ENCODE measurements at places on chromosomes 11 and 22.
A peak's percentile ranks its signal among the peaks of the same experiment; 100 is the strongest.

- DNase-seq = no peak
Observed at GRCh38 chr11:122007601-122008071, 108.4 kb downstream of the BLID start.

- no peak for DNase-seq
Observed at GRCh38 chr11:20597680-20598484, 1.5 kb upstream of the SLC6A5 start.

DNA sequence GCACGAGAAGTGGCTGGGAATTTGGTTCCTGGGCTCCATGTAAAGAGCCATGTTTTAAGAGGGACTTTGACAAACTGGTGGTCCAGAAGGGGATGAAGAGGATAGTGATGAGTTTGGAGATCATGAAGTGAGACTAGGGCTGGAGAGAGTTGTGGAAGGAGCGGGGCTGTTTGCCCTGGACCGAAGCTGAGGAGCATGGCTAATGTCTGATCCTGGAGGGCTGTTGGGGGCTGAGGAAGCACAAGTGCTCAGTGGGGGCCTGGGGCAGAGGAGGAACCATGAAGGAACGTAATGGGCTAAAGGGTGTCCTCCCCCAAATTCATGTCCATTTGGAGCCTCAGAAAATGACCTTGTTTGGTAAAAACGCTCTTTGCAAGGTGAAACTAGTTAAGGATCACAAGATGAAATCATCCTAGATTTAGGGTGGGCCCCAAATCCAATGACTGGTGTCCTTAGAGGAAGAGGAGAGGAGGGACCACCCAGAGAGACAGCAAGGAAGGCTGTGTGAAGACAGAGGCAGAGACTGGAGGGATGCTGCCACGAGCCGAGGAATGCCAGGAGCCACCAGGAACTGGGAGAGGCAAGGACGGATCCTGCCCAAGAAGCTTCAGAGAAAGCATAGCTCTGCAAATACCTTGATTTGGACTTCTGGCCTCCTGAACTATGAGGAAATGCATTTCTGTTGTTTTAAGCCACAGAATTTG lies 107.3 kb upstream of the LMO1 start:
- no peak for DNase-seq

DNA sequence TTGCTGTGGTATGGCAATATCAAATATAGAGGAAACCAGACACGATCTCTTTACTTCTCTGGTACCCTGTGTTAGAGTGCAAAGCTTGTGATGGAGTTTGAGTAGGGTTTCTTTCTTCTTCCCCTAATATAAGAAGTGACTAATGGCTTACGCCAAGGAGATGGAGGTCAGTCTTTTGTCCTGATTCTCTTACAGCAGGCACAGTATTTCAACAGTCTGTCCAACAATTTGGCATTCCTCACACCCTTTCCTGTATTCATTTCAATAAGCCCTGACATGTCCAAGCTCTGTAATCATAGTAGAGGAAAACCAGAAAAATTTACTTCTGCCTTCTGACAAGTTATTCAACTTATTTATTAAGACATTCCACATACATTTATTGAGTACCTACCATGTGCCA lies 546.2 kb downstream of the TMEM135 start:
- DNase-seq = no peak

GRCh38 chr11:115676768-115677167 lies 172.6 kb upstream of the CADM1 start:
- no peak for DNase-seq

DNA sequence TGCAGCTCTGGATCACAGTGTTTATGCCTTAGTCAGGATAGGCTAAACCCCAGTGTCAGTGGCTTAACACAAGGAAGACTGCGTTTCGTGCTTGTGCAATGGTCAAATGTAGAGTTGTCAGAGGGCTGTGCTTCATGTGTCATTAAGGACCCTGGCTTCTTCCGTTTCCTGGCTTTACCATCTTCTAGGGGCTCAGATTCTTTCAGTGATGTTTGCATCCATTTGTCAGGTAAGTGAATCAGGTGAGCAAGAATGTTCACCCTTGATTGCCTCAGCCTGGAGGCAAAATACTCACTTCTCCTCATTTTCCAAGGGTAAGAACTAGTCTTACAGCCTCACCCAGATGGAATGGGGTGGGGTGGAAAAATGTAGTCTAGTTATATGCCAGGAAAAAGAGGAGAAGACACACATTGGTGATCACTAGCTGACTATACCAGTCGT lies 20.5 kb upstream of the AMOTL1 start:
- DNase-seq = no peak

DNA sequence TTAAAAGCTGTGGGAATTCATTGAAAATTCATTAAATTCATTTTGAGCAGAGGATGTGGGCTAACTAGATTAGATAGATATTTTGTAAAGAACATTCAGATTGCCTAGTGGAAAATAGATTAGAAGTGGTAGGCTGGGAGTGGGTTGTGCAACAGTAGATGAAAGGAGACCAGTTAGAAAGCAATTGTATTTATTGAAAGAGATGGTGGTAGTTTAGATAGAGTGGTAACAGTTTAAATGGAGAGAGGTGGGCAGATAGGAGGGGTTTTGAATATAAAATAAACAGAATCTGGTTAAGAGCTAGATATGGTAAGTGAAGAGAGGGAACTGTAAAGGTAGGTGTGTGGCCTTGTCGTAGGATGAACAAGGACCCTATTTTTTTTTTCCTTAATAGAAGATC lies 34.5 kb downstream of the METTL15 start:
- no peak for DNase-seq

DNA sequence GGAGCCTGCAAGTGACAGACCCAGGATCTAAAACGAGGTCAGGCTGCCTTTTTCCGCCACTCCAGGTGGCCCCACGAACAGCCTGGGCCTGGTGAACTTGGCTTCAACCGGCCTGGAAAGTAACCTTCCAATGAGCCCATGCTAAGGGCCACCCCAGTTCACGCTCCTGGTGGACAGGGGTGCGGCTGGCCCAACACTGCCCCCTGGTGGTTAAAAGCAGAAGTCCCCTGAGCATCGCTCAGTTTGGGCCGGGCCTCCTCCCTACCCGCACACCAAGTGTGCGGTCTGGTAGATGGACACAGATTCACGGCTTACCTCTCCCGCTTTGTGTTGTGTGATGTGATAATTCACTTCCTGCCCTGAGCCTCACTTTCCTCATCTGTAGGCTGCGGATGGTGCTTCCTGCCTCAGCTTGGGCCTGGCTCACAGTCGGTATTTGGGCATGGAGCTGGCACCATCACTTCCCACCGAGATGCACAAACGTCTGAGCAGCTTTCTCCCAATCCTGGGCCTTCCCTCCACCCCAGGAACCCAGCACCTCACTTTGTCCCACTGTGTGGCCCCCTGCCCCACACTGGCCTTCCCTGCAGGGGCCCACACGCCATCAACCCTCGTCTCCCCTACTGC lies 13.7 kb upstream of the SEC14L3 start:
- peak; percentile 60 for DNase-seq

DNA sequence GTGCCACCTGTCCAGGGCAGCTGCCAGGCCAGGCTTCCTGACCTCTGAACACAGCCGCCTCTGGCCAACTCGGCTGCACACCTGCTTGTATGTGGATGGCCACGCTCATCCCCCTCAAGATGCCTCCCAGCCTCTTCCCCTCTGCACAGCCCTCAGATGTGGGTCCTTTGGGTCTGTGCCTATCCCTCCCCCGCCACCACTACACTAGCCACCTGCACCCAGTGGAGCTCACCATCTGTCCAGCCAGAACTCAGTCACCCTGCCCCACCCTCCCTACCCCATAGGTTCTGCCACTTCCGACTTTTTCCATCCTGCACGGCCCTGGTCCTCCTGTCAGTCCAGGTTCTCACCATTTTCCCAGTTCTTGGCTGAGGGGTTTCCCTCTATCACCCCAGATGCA lies 44.6 kb downstream of the PHF21B start:
- DNase-seq = no peak

GRCh38 chr22:47174096-47174495 lies 411.6 kb downstream of the TBC1D22A start:
- DNase-seq = no peak

- DNase-seq = no peak
Observed at GRCh38 chr22:40153192-40153591, 24.5 kb upstream of the TNRC6B start.

- no peak for DNase-seq
Observed at GRCh38 chr11:102411142-102411541, 41.4 kb downstream of the TMEM123 start.

DNA sequence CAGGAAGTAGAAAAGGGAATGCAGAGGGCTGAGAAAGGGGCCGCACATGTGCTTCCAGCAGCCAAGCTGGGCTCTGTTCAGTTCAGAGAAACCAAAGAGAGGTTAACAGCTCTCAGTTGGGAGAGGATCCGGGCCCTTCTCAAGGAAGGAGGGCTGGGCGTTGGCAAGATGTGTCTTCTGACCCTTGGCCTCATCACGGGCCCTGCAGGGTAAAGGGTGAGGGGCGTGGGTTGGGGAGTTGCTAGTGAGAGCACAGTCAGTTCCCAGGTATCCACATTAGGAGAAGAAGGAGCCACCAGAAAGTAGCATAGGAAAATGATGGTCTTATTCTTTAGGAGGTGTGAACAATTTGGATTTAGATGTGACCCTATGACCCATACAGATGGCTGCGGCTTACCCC lies 73.0 kb downstream of the OSBP2 start:
- DNase-seq = no peak

GRCh38 chr11:59556115-59556916 lies 45.0 kb downstream of the OR4D9 start:
- peak; percentile 30 for DNase-seq

DNA sequence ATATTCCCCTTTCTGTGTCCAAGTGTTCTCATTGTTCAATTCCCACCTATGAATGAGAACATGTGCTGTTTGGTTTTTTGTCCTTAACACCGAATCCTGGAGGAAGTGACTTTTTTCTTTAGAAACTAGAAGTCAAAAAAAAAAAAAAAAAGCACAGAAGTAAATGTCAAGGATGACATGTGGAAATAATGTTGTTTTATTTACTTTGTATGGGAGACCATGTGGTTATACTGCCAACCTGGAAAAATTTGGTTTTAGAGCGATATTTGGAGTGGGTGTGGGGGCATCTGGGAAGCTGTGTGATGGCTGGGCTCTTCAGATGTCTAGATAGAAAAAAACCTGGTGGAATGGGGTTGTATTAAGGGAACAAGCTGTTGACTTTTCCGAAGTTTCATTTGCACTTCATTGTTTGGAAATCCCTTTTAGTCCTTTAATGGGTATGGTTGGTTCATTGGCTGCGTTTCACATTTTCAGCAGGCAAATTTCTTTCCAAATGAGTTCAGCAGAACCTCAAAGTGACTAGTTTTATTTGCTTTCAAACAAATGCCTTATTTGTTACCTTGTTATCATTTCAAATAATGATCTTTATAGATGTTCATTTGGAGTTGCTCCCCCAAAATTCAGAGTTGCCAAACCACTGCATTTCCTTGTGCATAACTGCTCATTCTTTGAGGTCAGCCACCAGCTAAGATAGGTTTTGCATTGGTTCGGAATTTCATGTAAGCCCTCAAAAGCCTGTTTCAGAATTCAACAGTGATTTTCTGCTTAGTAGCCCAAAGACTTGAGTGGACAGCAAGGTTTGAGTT lies 508.2 kb downstream of the METTL15 start:
- no peak for DNase-seq

GRCh38 chr22:40443732-40444131 lies 73.3 kb downstream of the SGSM3 start:
- DNase-seq = no peak

- no peak for DNase-seq
Observed at GRCh38 chr11:134401825-134402809, 9.9 kb downstream of the B3GAT1 start.

GRCh38 chr11:45450189-45450588 lies 164.0 kb upstream of the SYT13 start:
- DNase-seq = no peak

GRCh38 chr11:69050592-69051380 lies 2.1 kb downstream of the TPCN2 start:
- DNase-seq = no peak

GRCh38 chr11:93846411-93846810 lies 4.0 kb downstream of the VSTM5 start:
- no peak for DNase-seq

- DNase-seq = no peak
Observed at GRCh38 chr22:19728271-19728670, 4.9 kb downstream of the GP1BB start.

DNA sequence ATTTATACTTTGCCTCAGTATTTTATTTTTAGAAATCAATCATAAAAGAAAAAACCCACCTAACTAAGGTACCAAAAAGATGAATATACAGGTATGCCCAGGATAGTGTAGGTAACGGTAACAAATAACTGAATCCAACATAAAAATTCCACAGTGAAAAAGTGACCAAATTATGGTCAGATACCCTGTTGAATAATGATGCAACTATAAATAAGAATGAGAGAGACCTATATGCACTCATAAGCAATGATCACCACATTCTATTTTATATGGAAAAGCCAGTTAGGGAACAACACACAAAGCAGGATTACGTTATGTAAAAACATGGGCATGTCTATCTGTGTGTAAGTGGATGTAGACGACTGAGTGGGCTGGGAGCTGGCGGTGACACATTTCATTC lies 7.0 kb upstream of the ZNF74 start:
- no peak for DNase-seq

DNA sequence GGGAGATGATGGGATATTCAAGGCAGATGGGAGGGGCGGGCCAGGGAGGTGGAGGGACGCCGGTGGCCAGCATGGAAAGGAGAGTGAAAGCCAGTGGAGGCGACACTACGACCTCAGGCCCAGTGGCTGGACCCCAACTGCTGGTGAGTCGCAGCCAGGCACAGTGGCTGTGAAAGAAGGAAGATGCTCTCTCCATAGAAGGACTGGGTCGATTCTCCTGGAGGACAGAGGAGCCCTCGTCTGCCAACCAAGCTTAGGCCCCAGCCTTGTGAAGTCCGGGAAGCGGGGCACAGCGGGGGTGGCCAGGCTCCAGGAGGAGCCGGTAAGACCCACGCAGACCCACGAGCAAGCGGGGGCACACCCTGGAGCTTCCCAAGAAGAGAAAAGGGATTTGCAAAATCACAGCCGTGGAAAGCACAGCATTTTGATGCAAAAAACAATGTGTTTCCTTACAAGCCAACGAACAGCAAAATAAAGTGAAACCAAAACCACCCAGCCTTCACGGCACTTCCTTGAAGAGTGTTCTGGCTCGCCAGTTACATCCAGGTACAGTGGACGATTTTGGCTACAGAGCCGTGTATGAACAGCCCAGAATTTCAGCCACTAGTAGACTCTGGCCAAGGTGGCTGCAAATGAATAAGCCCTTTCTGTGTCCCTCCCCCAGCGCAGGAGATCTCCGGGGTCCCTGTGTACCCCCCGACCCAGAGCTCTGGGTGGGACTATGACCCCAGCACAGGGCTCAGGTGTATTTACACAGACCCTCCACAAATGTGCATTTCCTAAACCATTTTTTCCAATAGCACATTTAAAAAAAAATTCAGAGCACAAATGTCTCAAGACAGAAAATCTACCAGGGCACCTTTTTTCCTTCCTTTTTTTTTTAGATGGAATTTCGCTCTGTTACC lies 96.9 kb downstream of the TRMU start:
- DNase-seq = peak; percentile 12

- no peak for DNase-seq
Observed at GRCh38 chr11:119298726-119299125, 18.2 kb downstream of the MCAM start.
